ENCODE measurements at places on chromosomes 1 and 21. TPM values are rescaled to one million over a fixed set of nuclear protein-coding genes. Genes with fewer than 3 reads are reported as not detected.

The ACP6 gene
- 18.9 TPM for total RNA-seq

DNA sequence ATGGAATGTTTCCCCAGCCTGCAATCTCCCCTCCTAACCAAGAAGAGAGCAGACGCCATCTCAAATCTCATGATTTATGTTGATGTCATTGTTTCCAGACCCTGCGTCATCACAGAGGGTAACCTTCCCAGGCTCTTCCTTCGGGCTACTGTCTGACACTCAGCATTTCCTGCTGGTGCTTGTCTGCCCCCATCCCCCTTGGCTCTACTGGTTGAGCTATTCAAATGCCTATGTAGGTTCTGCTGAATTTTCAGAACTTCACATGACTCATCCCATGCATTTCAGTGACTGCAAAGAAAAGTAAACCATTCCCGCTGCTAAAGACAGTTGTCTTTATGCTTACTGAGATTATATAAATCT, 24.8 kb upstream of the ITPKB start:
- no peak overlapping the region for H3K4me3 ChIP-seq
- DNase-seq = no peak
- H3K27me3 ChIP-seq = no peaks in the 10 kb centered on the region

GRCh38 chr1:174116042-174116441, 43.3 kb upstream of the RABGAP1L start:
- no peaks in the 10 kb centered on the region for H3K36me3 ChIP-seq
- no peaks in the 10 kb centered on the region for H3K4me1 ChIP-seq
- H3K4me3 ChIP-seq = no peak overlapping the region

DNA sequence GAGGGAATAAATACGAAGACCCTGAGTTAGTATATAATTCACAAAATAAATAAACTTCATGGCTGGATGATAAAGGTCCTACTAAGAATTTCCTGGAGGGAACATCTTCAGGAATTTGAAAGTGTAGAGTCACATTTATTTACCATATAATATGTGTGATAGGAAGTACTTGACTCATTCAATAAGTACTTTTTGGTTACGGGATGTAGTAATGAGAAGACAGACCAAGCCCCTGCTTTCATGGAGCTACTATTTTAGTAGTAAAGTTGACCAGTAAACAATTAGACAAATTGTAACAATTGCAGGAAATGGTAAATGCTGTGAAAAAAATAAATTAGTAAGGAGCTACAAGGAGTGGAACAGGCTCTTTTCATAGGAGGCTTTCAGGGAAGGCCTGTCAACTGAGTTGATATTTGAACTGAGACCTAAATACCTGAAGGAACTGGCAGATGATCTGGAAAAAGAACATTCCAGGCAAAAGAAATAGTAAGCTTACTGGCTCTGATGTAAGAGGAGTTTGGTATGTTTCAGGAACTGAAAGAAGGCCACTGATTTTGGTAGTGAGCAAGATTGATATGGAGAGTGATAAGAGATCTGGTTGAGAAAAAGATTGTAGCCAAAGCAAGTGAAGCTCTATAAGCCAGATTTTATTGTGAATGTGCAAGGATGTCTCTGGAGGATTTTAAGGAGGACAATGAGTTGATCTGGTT, 36.2 kb downstream of the CAMSAP2 start:
- peak overlapping the region; percentile 19 for H3K27ac ChIP-seq
- no peaks in the 10 kb centered on the region for H3K27me3 ChIP-seq
- H3K4me3 ChIP-seq = no peak overlapping the region
- no peaks in the 10 kb centered on the region for H3K4me1 ChIP-seq
- no peak for DNase-seq

- no peak for DNase-seq
- peak overlapping the region; percentile 90 for H3K27ac ChIP-seq
- H3K27me3 ChIP-seq = no peaks in the 10 kb centered on the region
- no peaks in the 10 kb centered on the region for H3K36me3 ChIP-seq
Observed at GRCh38 chr1:9842781-9843575, 19.2 kb upstream of the CLSTN1 start.

The PADI2 gene
- total RNA-seq = 29.4 TPM

GRCh38 chr1:27928216-27928954, 6.4 kb upstream of the SMPDL3B start:
- no peak for DNase-seq
- no peak overlapping the region for H3K4me3 ChIP-seq
- H3K36me3 ChIP-seq = no peaks in the 10 kb centered on the region
- H3K27ac ChIP-seq = no peak overlapping the region
- no peaks in the 10 kb centered on the region for H3K4me1 ChIP-seq

DNA sequence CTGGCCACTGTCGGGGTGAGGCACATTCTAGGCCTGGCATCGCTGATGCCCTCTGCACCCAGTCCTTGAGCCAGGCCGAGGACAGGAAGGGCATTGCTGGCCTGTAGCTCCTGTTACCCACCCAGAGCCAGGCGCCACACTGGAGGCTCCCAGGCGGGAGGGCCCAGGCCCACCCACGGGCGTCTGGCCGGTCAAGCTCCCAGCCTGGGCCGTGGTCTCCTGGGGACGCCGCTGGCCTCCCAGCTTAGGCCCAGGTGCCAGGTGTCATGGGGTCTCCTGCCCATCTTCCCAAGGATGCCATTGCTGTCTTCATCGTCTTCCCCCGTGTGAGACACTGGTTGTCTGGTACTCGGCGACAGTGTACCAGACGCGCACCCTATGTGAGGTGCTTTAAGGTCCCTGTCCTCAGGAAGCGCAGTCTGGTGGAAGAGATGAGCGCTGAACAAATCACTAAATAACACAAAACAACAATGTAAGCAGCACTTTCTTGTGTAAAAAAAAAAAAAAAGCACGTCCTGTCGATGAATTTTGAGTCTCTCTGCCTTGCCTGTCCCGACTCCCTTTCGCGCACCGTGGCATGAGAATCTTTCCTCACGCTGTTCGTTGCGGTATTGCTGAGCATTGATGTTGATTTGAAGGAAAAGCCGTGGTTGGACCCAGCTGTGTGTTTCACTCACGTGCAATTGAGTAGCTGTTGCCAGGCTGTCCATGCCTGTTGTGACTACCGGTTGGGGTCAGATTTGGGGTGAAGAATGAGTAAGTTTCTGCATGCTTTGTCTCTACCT, 27.0 kb upstream of the TRAPPC10 start:
- DNase-seq = no peak
- no peaks in the 10 kb centered on the region for H3K4me1 ChIP-seq
- no peak overlapping the region for H3K4me3 ChIP-seq
- no peak overlapping the region for H3K27ac ChIP-seq
- no peaks in the 10 kb centered on the region for H3K36me3 ChIP-seq

GRCh38 chr21:42599962-42600361, 53.5 kb upstream of the PDE9A start:
- H3K27me3 ChIP-seq = no peaks in the 10 kb centered on the region
- H3K4me3 ChIP-seq = no peak overlapping the region
- H3K4me1 ChIP-seq = no peaks in the 10 kb centered on the region

DNA sequence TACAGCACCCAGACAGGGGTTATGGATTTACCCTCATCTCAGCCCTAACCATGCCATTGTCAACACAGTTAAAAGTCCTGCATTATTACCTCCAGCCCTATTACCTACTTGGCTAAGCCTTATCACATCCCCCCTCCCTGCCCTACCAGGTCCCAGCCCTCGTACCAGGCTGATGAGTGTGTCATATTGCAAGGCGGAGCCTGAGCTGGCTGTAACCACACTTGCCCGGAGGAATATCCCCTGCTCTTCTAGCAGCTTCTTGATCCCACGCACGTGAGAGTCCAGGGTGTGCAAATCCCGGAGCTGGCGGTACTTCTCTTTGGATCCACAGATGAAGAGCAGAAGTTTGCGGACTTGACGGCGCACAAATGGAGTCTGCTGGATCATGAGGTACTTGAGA, 87.4 kb downstream of the UBR4 start:
- no peak overlapping the region for H3K4me3 ChIP-seq
- no peaks in the 10 kb centered on the region for H3K27me3 ChIP-seq
- H3K4me1 ChIP-seq = no peaks in the 10 kb centered on the region
- peaks cover 28% of the 10 kb centered on the region for H3K36me3 ChIP-seq
- no peak overlapping the region for H3K27ac ChIP-seq
- DNase-seq = no peak

- no peak overlapping the region for H3K27ac ChIP-seq
- no peaks in the 10 kb centered on the region for H3K4me1 ChIP-seq
- peaks cover 21% of the 10 kb centered on the region for H3K27me3 ChIP-seq
- H3K4me3 ChIP-seq = no peak overlapping the region
- no peak for DNase-seq
Observed at GRCh38 chr1:3661631-3662030, 9.3 kb downstream of the TP73 start.

The ATP6V1G3 gene
- not detected for total RNA-seq

DNA sequence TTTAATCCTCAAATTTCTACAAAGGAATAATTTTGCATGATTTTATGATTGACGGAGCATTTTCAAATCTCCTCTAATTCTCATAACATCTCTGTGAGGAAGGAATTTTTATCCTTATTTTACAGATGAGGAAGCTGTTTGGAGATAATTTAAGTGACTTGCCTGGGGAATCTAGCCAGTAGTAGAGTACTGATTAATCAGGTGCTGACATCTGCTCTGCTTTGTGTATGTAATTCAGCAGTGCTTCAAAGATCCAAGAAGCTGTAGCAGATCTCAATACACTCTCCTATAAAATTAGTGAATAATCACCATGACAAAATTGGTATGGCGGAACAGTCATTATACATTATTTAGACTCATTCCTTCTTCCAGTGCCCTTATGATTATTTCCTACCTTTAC, 46.0 kb downstream of the DPH5 start:
- H3K4me1 ChIP-seq = no peaks in the 10 kb centered on the region
- no peak overlapping the region for H3K4me3 ChIP-seq
- H3K27me3 ChIP-seq = no peaks in the 10 kb centered on the region
- DNase-seq = no peak

DNA sequence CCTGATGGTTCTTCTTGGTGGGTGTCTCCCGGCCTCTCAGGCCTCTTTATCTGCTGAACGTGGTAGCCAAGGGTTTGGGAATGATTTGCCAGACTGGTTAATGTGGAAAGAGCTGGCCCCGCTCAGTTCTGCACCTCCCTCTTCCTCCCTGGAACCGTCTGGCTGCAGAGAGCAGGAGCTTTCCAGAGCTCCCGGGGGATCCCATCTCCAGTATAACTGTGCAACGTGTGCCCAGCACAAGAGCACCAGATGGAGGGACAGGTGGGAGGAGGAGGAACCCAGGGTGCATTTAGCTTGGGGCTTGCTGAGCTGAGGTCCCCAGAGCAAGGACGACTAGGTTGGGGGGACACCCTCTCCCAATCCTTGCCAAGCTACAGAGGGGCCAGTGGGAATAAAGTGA, 5.0 kb downstream of the TFF1 start:
- H3K4me3 ChIP-seq = no peak overlapping the region
- H3K4me1 ChIP-seq = no peaks in the 10 kb centered on the region
- H3K27ac ChIP-seq = no peak overlapping the region
- no peaks in the 10 kb centered on the region for H3K27me3 ChIP-seq
- no peak for DNase-seq

The CR2 gene
- 0.29 TPM for total RNA-seq

- no peaks in the 10 kb centered on the region for H3K27me3 ChIP-seq
- no peak for DNase-seq
- no peaks in the 10 kb centered on the region for H3K4me1 ChIP-seq
- no peaks in the 10 kb centered on the region for H3K36me3 ChIP-seq
- no peak overlapping the region for H3K27ac ChIP-seq
Observed at GRCh38 chr1:154661110-154661509, 53.1 kb upstream of the ADAR start.

- no peaks in the 10 kb centered on the region for H3K4me1 ChIP-seq
- no peaks in the 10 kb centered on the region for H3K27me3 ChIP-seq
- peak overlapping the region; percentile 71 for H3K4me3 ChIP-seq
- no peak for DNase-seq
- no peaks in the 10 kb centered on the region for H3K36me3 ChIP-seq
Observed at GRCh38 chr1:151613282-151613780, 1.5 kb downstream of the SNX27 start.

DNA sequence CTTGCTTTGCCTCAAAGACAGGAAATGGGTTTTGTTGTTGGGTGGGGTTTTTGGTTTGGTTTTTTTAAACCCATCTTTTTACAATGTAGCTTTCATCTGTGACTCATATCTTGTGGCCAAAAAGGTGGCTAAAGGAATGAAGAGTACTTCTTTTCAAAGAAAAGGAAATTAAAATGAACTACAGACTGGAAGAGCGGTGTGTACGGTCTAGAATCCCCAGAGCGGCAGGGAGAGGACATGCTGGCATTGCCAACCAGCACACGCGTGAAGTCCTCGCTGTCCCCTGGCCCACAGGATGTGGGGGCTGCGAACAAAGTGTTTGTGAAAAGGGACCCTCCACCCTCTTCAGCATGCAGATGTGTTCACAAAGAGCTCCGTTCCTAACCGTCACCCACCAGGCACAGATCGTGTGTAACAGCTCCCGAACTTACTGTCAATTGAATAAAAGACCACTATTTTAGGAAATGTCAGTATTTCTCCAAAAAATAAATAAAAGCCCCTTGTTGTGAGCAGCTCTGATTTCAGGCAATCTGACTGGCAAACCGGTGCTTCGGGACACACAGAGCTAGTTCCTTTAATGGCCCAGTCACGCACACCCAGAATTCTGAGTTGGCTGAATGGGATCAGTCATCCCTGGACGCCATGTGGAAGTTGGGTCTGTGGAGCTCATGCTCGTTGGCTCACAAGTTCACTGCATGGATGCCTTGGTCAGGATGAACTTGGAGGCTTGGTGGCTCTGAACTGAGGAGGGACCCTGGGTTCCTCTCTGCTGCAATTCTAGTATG, 602.9 kb downstream of the NPHP4 start:
- peaks cover 44% of the 10 kb centered on the region for H3K27me3 ChIP-seq
- no peak overlapping the region for H3K27ac ChIP-seq
- no peaks in the 10 kb centered on the region for H3K4me1 ChIP-seq
- DNase-seq = no peak

DNA sequence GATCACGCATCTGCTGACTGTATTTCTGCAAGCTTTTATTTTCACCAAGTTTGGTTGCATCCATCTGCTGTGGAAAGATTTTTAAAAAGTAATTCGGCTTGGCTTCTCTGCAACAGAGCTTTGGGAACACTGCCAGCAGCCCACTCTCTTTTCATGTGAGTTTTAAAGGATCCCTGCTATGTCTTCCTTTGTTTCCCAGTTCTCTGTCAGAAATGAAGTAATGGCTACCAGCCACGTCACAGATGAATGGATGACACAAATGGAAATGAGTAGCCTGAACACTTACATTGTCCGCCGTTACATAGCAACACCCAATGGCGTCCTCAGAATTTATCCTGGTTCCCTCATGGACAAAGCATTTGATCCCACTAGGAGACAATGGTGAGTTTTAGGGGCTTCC, 80.6 kb upstream of the RAVER2 start:
- H3K36me3 ChIP-seq = no peaks in the 10 kb centered on the region
- no peaks in the 10 kb centered on the region for H3K27me3 ChIP-seq
- H3K4me3 ChIP-seq = no peak overlapping the region
- DNase-seq = no peak
- H3K4me1 ChIP-seq = no peaks in the 10 kb centered on the region

DNA sequence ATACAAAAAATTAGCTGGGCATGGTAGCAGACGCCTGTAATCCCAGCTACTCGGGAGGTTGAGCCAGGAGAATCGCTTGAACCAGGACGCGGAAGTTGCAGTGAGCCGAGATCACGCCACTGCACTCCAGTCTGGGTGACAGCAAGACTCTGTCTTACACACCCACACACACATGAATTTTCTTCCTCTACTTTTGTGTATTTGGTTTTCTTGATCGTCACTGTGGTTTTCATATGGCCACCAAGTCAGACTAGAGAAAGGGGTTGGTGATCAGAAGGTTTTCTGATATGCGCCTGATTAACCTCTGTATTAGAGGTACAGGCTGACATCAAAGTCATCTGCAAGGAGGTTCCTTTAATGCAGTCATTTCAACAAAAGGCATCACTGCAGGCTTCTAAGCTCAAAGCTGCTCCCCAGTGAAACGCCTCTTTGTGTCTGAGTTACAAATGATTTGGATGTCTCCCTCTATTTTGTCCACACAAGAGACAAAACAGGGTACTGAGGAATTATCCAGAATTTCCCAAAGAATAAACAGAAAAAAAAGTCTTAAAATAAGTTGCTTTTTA, 11.1 kb downstream of the SH2D1B start:
- no peak overlapping the region for H3K27ac ChIP-seq
- H3K4me1 ChIP-seq = no peaks in the 10 kb centered on the region
- DNase-seq = no peak

Data from breast epithelium (tissue), 4 donors.